ENCODE measurements at places on chromosomes 5 and 9. TPM values are rescaled to one million over a fixed set of nuclear protein-coding genes. Genes with fewer than 3 reads are reported as not detected.

The ANAPC2 gene
- total RNA-seq: 28.0 TPM

The CYLC2 gene
- not detected for total RNA-seq

The WNT8A gene
- total RNA-seq: not detected

The LHX6 gene
- total RNA-seq: not detected

The CTNND2 gene
- total RNA-seq: not detected

The HDAC3 gene
- 67.6 TPM for total RNA-seq

The HAVCR2 gene
- 2.2 TPM for total RNA-seq

The CCNH gene
- 48.0 TPM for total RNA-seq

Data from smooth muscle cell of trachea (primary cell).